ENCODE measurements at places on chromosomes 7 and 10.

DNA sequence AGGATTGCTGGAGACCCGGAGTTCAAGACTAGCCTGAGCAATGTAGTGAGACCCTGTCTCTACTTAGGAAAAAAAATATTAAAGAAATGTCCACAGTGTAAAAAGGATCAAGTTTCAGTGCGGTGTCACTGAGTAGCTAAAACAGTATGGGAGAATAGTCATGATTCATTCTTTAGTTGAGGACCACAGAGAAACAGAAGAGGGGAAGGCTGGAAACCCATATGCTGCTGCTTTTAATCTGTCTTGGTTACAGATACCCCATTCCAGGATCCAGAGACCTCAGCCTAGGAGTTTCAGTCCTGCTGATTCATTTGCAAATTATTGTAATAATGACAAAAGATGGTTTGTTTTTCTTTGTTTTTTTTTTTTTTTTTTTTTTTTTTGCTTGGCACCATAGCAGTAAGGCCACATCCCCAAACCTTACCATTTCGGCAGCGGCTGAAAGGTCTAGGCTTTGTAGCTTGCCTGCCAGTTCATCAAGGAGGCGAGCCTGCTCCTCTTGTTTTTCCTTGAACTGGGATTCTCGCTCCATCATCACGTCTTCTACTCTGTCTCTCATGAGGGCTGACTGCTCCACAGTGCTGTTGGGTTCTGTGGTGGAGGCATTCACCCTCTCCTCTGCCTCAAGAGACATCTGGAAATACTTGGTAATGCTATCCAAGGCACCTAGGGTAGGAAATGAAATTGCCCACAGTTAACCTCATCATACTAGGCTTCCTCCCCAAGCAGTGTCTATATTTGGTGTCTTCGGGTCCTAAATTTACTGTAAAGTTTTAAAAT is 44.2 kb downstream of the DLD start:
- DNase-seq = no peak

DNA sequence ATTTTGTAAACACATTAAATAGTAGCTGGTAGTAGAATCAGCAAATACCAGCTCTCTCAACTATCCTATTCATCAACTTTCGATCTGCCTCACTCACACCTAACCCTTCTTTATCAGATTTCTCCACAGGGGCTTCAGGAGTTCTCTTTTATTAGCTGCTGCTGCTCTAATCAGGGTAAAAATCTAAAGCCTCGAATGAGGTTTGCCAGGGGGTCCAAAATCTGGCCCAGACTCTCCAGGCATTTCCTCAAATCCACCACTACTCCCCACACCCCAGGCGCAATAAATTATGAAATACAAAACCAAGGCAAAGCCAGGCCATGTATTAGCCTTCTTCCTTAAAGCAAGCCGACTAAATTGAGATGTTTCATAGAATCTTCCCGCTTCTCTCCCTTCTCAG is 2.3 kb downstream of the RNF216 start:
- no peak for DNase-seq

DNA sequence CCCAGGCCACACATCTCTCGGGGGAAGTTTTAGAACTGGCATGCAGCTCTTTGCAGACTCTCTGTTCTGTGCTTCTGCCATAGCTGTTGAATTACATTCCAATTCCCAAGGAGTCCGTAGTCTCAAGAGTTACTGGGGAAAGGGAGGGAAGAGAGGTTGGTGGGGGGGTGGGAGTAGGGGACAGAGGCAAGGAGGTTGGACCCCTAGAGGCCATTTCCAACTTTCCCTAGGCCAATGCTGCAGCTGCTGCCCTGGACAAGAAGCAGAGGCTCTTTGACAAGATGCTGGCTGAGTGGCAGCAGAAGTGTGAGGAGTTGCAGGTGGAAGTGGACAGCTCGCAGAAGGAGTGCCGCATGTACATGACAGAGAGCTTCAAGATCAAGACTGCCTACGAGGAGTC is 23.8 kb downstream of the MYH16 start:
- DNase-seq = no peak

- DNase-seq = no peak
Observed at GRCh38 chr10:43200538-43201390, 62.5 kb downstream of the CSGALNACT2 start.

- no peak for DNase-seq
Observed at GRCh38 chr7:40623863-40624262, 489.1 kb downstream of the SUGCT start.

- peak; percentile 66 for DNase-seq
Observed at GRCh38 chr7:28956608-28957063, 1.5 kb downstream of the TRIL start.

DNA sequence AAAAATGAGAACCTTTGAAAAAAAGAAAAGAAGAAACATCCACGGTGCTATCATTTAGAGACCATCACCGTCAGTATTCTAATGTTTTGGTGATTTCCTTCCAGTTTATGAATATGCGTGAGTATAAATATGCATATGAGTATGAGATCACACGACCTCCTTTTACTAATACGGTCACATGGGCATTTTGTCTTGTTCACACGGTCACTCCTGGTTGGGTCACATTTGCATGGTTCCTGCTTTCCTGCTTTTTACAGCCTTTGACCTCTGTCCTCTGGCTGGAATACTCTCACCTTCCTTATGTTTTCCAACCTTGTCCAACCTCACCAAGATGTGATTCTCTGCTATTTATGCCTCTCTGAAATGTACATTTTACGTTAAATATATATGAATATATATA is 25.3 kb upstream of the LMTK2 start:
- no peak for DNase-seq

DNA sequence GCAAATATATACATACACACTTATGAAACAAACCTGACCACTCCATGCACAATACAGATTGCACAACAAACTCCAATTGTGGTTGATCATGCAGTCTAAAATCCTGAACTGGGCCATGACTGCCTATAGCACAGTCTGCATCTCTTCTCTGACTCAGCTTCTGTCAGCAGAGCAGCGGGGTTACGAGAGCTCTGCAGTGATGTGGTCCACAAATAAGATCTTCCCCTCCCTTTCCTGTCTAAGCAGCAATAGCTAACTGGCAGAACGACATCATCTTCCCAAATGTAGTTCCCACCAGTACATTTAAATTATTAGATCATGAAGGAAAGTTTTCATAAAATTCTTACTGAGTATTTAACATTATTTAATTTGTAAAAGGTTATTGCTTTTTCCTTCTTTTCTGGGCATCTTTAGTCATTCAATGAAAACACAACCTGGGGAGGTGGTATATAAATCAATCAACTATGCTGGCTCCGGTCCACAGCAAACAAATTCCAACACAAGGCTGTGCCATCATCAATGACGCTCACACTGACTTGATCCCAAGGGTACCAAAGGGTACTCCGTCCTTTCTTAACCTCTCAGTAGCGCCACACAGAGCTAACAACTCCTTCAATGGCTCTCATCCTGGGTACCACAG is 17.1 kb downstream of the ARHGAP21 start:
- no peak for DNase-seq

DNA sequence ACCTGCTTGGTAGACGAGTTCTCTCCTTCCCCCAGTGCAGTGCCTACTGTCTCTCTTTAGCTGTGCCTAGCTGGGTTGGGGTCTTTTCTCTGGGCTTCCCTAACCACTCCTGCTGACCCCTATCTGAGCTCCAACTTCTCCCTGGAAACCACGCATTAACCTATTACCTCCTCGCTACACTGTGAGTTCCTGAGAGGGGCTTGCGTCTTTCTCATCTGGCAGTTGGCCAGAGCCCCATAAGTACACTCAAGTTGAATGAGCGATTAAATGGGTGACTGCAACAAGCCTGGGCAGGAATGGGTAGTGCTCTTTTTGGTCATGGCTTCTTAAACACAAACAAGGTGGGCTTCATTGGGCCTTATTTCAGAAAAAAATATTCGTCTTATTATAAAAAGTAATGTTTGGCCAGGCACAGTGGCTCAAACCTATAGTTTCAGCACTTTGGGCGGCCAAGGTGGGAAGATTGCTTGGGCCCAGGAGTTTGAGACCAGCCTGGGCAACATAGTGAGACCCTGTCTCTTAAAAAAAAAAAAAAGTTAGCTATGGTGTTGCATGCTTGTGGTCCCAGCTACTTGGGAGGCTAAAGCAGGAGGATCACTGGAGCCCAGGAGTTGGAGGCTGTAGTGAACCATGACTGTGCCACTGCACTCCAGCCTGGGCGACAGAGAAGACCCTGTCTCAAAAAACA is 41.4 kb downstream of the SYPL1 start:
- no peak for DNase-seq

GRCh38 chr10:68721673-68722335 is 765 bp downstream of the CCAR1 start:
- DNase-seq = no peak

DNA sequence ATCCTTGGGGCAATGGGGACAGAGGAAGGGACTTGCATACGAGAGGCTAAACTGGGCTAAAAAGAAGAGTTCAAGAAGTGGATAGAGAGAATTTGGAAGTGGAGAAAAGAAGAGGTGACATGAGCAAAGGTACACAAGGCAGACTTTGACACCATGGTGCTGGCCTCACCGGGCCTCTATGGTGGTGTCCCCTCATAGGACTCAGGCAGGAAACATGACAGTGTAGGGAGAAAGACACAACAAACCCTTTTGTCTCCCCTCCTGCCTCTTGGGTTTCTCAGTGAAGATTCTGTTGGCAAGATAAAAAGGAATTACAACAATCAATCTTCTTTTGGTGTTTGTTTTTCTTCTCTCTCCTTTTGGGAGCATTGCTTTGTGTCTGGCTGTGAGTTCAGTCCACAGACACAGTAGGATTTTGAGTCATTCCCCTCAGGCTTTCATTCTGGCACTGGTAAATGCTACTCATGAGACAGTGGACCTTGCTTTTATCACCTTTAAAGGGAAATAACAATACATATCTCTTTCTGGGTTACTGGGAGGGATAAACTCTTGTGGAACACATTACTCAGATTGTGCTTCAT is 827.7 kb downstream of the TNS3 start:
- DNase-seq = no peak

- DNase-seq = no peak
Observed at GRCh38 chr7:143216686-143217085, 5.2 kb upstream of the TAS2R40 start.

GRCh38 chr10:79488336-79488735 is 24.0 kb upstream of the EIF5AL1 start:
- peak; percentile 71 for DNase-seq

DNA sequence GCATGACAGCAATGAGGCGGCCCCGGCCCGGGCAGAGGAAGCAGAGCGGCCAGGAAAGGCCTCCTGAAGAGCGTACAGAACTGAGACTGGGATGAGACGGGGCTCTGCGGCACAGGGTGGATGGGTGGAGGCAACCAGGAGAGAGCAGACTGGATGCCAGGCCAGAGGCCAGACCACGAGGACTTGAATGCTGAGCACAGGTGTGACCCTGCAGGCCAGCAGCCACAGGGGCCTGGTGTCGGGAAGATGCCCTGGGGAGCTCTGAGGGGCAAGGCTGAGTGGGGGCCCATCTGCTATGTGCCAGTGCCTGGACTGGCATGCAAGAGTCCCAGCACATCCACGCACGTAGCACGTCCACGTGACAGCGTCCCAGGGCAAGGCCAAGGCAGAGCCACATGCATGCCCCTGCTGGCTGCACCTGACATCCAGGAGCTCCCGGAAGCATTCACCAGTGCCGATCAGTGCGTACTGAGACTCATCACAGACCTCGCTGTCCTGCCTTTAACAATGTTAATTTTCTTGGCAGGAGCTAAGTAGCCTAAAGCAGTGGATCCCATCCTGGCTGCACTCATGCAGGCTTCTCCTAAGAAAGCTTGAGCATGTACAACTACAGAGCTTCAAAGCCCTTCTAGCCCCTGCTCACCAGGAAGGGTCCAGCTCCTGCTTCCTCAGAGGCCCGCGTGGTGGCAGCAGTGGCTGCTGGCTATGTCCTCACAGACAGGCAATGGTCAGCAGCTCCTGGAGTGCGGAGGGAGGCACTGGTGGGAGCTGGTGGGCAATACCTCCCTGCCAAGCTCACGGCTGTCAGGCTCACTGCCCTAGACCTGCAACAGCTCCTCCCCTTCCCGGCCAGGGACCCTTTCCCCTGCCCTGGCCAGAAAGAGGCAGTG is 18.0 kb downstream of the GRID1 start:
- no peak for DNase-seq

DNA sequence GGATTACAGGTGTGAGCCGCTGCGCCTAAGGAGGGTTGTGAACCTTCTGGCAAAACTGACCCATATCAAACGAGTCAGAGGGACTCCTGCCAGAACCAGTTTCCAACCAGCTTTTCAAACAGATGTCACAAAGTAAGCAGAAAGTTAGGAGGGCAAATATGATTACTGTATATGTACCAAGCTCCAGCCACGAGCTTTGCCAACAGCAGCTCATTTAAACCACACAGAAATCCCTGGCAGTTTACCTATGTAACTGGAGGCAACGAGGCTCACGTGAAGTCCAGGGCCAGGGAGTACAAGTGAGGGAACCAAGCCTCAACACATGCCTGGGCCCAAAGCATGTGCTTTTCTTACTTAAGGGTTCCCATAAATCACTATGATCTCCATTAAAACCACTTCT is 12.5 kb upstream of the DAGLB start:
- DNase-seq = no peak

- no peak for DNase-seq
Observed at GRCh38 chr7:104196161-104196560, 11.7 kb downstream of the ORC5 start.

- DNase-seq = no peak
Observed at GRCh38 chr7:55488216-55488615, 84.1 kb downstream of the VOPP1 start.

GRCh38 chr7:95845007-95845406 is 72.7 kb downstream of the DYNC1I1 start:
- no peak for DNase-seq

DNA sequence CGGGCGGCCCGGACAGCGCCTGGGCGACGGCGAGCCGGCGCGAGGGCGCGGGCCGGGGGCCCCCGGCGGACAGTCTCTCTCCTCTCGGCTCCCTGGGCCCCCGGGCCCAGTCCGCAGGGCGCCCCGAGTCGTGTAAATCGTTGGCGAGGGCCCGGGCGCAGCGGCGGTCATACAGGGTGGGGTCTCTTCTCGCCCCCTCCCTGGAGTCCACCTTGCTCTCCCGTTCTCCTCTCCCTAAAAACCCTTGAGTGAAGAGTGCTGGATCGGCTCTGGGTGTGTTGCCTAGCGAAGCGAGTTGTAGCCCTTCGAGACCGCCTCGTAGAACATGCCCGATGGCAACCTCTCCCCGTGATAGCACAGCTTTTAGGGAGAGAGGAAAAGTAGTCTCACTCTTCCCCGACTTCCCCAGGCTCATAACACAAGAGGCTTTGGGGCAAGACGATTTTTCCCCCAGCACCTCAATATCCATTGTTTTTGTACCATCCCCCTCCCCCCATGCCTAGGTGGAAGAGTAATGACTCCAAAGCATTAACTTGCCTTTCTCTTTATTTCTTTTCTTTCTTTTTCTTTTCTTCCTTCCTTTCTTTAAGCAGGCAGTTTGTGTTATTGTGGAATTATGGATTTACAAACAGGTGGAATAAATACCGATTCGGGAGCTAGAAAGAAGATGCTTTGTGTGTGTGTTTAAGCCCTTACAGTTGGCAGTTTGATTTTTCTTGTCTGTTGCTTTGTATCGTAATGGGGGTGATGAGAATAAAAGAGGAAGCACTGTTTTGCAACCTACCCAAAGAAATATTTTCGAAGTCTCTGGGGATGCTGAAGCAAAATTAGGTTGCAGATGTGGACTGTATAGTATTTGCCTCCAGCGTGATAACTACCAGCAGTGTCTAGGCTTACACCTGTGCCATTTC is 822 bp downstream of the SHOC2 start:
- no peak for DNase-seq

All from left ventricle myocardium inferior (tissue), 1 donor.